ENCODE measurements at places on chromosomes 1 and 21.

DNA sequence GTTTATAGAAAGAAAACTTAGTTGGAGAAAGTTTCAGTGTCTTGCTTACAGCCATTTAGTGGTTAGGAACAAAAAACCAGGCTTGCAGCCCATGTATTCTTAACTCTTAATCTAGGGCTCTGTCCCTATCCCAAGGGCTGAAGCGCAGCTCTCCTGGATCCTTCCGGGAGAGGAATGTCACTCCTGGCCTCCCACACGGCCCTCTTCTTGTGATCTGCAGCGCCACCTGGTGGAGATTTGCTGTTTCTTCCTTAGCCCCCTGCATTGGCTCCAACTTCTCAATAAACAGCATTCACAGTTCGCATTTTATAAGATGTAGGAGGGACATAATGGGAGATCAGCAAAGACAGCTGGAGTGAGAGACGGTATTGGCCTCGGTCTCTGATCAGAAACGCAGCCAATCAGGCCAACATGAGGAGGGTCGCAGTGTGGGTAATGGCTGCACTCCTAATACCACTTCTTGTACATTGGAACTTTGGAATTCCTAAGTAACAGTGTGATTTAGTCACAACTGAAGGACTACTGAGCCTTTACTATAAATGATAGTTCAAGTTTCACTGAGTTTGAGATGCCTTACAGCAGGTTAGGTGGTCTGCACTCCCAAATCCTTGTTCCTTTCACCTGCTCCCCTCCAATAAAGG is 283.4 kb downstream of the ASTN1 start:
- peak; percentile 76 for DNase-seq

GRCh38 chr1:68321084-68321685 is 88.9 kb upstream of the WLS start:
- no peak for DNase-seq

DNA sequence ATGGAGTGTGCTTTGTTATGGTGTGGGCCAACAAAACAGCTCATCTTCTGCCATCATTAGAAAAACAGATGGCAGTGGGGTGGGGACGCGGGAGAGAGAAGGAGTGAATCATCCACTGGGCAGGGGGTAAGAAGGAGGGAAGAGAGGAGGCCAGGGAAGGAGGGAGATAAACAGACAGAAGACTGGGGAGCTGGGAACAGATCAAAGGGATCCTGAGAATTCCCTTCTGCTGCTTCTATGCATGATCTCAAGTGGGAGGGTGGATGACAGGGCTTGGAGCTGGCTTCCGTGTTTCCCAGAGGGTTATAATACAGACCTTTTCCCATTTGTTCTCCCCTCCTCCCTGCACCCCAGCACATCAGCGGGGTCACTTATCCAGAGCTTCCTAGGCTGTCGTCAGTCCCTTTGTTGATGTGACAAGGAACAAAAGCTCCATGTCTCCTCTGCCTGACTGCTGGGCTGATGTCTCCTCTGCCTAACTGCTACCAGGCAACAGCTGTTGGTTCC is 338.6 kb downstream of the PAPPA2 start:
- no peak for DNase-seq

DNA sequence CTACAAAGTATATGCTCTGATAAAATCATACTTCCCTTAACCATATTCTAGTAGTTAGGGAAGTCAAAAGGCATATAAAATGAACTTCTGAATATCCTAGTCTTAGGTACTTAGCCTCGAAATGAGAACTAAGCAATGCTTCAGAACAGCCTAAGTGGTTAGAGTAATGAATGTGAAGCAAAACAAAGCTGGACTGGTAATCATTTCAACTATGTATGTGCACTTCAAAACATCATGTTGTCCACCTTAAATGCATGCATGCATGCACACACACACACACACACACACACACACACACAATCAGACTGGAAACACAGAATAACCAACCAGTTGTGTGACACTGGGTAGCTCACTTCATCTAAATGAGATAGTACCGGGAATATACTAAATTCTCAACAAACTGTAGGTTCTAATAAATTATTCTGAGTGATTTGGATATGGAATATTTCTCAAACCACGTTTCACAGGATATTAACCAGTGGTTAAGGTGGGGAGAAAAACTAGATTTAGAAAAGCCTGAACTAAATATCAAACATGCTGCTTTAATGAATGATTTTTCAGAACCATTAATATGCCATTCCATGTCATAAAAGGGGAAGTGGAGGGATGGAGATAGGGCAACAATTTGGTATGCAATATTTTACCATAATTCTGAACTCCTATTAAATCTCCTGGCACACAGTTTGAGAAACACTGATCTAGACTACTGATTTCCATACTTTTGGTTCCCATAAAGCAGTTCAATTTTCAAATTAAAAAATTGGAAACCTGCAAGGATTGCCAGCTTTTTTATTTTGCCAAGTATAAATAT is 19.5 kb downstream of the RNF115 start:
- DNase-seq: no peak

GRCh38 chr1:38512789-38513188 is 346.8 kb downstream of the RRAGC start:
- DNase-seq: no peak

- no peak for DNase-seq
Measured at GRCh38 chr1:184494929-184495328, 108.1 kb downstream of the C1orf21 start.

DNA sequence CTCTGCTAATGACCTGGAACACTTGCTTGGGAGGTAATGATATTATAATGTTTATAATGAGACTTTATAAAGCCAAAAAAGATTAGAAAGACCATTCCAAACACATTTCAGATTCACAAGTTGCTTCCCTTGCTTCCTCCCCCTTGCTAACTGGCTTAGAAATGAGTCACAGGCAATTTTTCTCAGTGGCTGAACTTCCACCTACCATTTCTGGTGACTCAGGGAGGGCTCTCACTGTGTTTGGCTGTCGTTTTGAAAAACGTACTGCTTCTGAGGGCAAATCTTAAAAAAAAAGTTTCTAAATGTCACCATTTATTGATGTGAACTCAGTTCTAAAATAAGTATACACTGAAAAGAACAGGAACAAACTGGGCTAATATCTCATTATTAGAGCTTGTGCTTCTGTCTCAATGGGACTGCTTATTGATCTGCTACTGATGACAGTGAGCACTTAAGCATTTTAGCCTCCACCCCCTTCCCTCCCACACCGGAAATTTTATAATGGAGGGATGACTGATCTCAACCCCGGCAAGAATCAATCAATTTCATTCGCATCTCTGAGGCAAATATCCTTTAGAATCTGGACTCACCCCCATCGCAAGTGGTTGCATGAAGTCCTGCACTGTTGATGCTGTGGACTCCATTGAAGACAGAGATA is 278.3 kb downstream of the KCTD3 start:
- DNase-seq: no peak

DNA sequence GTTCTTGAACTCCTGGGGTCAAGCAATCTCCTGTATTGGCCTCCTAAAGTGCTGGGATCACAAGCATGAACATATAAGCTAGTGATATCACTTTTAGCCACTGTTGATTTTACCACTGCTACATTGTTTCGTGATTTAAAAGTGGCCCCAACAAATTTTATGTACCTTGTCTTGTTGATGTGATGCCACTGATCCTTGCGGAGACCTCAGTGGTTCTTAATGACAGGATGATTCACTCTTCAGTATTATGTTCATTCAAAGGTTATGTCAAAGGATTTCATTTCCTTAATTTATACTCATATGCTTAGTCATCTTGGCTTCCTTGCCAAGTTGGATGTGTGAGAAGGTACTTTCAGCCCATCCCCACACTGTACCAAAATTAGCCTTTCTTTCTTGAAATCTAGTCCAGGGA is 12.1 kb downstream of the PRKACB start:
- DNase-seq: no peak

GRCh38 chr1:206495493-206496046 is 11.8 kb upstream of the RASSF5 start:
- no peak for DNase-seq

DNA sequence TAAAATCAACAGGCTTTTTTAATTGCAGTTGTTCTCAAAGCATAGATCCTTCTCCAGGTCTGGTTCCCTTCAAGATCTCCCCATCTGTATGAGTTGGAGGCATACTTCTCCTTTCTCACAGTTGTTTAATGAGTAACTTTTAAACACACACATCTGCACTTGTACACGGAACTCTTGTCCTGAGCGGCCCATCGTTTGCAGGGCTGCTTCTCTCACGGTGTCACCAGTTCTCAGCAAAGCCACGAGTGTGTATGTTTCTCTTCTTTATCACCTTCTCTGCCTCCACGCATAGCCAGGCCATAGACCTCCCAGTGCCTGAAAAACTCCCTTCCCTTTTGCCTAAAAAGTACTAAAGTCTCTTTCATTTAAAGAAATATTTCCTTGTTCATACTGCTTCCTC is 68.7 kb upstream of the ROR1 start:
- DNase-seq: no peak

- DNase-seq: no peak
Measured at GRCh38 chr1:182101415-182102042, 40.0 kb upstream of the ZNF648 start.

DNA sequence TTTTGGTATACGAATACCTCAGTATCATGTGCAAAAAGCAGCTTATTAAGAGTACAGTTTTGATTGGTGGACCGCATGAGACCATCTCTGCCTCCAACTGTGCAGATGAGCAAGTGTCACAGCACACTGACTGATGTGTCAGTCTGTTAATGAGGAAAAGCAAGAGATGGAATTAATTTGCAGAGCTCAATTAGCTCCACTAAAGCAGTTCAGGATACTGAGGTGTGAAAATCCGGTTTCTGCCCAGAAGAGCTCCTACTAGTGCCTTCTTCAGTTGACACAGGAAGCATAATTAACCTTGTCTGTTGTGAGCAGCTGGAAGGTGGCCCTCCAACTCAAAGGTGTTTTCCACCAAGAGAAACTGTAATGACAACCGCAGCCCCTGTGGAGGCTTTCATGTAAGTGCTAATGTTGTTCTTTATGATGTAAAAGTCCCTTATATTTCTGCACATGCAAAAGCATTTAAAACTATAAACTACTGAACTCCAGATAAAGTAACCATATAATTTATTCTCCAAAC is 44.3 kb downstream of the PCNX2 start:
- DNase-seq: no peak

- DNase-seq: no peak
Measured at GRCh38 chr1:110112143-110112542, at the start of gene UBL4B. TSS of gene UBL4B (plus strand) at chr1:110112443. CDS start at chr1:110112535, 92 bp downstream.

GRCh38 chr1:17819129-17819802 is 64.1 kb downstream of the ACTL8 start:
- DNase-seq: no peak

DNA sequence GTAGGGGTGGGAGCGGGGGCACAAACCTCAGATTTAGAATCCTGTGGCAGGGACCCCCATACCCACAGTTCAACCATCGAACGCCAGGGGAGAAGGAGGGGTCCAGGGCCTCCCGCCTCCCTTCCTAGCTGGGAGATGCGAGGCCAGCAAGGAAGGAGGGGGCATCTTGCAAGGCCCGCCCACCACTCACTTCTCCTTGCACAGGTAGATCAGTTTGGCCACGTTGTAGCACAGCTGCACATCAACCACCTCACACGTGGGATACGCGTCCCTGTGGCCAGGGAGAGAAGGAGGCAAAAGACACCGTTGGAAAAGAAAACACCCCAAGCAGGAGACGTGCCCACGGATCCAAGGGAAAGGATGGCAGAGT is 19.6 kb downstream of the TMEM63A start:
- no peak for DNase-seq

- no peak for DNase-seq
Measured at GRCh38 chr1:97424209-97424608, 496.6 kb downstream of the DPYD start.

GRCh38 chr1:66478116-66478515 is 55.8 kb upstream of the SGIP1 start:
- DNase-seq: no peak

- no peak for DNase-seq
Measured at GRCh38 chr1:28862571-28863403, 50.8 kb downstream of the OPRD1 start.

DNA sequence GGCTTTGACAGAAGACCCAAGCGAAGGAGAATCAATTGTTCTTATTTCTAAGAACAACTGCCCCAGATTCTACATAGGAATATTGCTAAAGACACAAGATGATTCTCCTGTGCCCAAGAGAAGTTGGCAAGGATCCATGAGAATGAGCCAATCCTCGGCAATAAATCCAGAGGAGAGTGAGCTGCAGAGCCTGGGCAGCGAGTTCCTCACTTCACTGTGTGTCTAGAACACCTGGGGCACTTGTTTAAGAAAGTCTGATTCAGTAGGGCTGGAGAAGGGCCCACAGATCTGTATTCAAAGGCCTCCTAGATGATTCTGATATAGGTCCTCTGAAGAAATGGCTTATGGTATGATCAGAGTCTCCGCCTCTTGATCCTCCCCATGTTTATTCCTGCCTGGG is 31.8 kb downstream of the GADD45A start:
- no peak for DNase-seq

GRCh38 chr1:7642418-7642704 is 128.7 kb upstream of the VAMP3 start:
- no peak for DNase-seq

GRCh38 chr1:17485281-17485680 is 45.8 kb upstream of the RCC2 start:
- no peak for DNase-seq

DNA sequence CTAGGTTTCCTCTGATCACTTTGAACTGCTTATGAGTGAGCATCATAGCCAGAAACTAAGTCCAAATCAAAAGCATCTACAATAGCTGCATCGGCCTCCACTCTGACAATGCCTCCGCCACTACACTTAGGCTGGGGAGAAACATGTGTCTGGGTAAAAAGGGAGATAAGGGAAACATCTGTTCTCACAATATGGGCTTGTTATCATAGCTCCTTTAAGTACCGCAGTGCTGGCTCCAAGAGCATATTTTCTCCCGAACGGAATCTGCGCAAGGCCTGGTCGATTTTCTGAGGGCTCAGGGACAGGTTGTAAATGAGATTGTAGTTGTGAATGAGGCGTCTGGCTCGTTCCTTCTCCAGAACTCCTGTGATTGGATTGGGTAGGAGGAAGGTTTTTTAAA is 63.9 kb upstream of the CYP2J2 start:
- no peak for DNase-seq

DNA sequence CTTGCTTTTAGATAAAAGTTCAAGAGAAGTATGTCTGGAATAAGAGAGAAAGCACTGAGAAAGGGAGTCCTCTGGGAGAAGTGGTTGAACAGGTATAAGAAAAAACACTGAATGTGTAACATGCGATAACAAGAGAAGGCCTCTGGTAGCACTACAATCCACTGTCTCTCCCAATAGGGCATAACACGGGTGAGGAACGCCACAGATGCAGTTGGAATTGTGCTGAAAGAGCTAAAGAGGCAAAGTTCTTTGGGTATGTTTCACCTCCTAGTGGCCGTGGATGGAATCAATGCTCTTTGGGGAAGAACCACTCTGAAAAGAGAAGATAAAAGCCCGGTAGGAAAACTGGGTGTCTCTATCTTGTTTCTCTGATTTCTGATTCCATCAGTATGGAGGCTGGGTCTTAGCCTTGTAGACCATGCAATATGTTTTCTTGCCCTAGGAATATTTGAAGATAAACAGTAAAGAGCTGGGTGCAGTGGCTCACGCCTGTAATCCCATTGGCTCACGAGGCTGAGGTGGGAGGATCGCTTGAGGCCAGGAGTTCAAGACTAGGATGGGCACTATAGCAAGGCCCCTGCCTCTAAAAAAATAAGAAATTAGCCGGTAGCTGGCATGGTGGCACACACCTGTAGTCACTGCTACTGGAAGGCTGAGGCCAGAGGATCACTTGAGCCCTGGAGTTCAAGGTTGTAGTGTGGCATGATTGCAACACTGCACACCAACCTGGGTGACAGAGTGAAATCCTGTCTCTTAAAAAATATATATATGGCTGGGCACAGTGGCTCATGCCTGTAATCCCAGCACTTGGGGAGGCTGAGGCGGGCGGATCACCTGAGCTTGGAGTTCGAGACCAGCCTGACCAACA is 40.4 kb downstream of the DAP3 start:
- peak; percentile 72 for DNase-seq
